Mesothelial cell of epicardium (in vitro differentiated cells): ENCODE measurements at places on chromosomes 1 and 21.

- DNase-seq, result no peak
Measured at GRCh38 chr1:13826591-13826990, 126.6 kb downstream of the PRDM2 start.

DNA sequence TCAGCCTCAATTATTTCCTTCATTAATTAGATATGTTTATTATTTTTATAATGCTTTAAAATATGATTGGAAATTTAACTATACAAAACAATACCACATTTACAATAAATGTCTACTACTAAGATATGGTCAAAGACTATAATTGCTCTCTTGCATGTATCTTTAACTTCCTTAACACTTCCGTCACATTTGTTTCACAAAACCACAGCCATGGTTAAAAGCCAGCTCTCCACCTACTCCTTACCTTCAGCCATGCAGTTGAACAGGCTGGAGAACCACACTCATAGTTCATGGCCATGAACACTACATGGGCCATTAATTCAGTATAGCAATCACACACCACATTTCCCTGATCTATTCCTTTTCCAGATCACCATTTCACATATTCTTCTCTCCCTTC is 72.2 kb downstream of the NME7 start:
- DNase-seq, result no peak

- DNase-seq, result no peak
Measured at GRCh38 chr1:145999321-146000024, 3.1 kb upstream of the TXNIP start.

DNA sequence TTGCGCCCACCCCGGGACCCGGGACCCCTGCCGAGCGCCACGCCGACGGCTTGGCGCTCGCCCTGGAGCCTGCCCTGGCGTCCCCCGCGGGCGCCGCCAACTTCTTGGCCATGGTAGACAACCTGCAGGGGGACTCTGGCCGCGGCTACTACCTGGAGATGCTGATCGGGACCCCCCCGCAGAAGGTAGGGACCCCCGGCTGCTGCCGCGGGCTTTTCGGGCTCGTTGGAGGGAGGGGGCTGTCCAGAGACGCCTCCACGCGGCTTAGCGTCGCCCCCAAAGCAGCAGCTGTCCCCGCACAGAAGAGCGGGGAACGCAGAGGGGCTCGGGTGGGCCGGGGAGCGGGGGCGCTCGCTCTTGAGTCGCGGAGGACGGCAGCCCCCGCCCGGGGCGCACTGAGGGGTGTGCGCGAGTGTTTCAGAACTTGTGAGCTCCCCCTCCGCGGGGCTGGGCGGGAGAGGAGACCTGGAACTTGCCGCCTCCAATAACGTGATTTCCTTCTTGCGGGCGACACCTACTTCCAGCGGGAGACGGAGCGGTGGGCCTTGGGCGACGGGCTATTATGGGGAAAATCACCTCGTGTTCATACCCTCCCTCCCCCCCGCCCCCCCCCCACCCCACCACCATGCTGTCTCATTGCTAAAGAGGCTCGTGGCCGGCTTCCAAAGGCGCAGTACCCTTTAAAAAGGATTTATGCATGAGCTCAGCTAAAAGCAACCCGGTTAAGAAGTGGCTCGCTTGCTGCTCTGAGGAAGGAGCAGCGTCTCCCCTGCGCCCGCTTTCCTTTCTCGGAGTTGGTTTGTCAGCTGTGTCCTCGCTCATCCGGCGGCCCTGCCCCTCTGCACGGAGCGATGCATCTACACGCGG is 664 bp downstream of the BACE2 start:
- peak; percentile 62 for DNase-seq

GRCh38 chr1:36349241-36349671 is 25.8 kb upstream of the EVA1B start:
- DNase-seq, result no peak

DNA sequence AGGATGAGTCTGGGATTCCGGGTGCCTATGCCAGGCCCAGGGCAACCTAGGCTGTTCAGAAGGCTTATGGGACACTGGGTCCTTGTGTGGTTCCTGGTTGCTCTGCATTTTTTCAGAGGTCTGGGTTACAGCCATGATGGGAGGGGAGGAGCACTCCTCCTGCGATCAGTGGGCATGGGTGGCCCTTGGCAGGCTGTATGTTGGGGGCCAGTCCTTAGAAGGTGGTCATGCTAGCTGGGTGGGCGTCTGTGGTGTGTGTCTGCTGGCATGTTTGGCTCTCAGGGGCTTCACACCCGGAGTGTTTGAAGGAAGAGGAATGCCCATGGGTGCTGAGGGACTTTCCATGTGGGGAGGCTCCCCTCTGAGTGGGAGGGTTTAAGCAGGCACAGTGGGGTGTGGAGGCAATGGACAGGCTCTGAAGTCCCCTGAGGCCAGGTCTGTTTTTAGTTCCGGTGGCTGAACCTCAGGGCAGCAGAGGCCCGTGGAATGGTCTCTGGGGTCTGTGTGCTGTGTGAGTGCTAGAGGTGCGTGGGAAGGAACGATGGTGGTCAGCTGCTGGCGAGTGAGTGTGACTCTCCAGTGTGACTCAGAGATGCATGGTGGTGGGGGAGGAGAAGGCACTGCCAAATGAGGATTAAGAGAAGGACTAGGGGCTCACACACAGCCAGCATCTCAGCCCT is 25.3 kb downstream of the CACNA1E start:
- no peak for DNase-seq

DNA sequence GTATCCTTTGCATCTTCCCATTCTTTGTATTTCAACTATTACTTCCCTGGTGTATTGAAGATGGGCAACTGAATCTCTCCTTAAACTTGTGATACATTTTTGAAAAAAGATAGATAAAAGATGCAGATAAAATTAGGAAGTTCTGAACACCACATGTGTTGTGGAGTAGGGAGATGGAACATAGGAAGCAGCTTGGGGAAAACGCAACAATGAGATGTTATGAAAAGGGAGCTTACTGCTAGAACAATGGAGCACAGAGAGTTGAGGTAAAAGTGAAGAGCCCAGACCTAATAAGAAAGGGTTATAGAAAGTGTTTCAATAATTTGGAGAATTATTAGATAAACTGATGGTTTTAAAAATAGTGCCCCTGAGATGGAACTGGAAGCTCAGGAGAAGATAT is 20.9 kb downstream of the GNAI3 start:
- DNase-seq, result no peak

DNA sequence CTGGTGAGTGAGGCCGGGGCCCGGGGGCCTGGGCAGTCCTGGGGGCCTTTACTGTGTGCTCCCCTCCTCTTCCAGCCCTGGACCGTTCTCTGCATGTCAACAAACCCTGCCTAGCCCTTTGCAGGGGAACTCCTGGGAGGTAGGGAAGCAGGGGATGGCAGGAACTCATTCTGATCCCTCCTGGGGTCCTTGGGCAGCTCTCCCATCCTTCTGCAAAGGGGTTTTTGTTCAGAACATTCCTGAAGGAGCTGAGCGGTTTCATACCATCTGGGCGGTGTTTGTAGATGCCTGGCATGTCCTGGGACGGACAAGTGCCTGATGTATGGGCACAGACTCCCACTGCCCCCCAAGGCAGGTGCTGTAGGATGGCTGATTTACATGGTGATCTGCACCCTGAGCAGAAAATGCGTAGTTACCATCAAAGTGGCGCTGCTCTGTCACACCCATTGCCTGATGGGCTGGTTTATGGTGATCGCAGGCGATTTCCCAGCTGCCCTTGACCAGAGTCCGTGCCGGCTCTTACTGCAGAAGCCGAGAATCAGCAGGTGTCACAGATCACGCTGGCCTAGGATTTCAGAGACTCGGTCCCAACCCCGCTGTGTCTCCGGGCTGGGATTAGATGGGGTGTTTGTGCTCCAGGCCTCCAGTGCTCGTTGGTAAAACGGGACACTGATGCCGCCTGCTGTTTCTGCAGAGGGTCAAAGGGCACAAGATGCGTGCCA is 71.6 kb upstream of the TRAPPC10 start:
- DNase-seq, result no peak

- no peak for DNase-seq
Measured at GRCh38 chr1:169487133-169487532, 1.4 kb upstream of the SLC19A2 start.

- DNase-seq, result no peak
Measured at GRCh38 chr21:33661146-33661545, 18.8 kb downstream of the ITSN1 start.

DNA sequence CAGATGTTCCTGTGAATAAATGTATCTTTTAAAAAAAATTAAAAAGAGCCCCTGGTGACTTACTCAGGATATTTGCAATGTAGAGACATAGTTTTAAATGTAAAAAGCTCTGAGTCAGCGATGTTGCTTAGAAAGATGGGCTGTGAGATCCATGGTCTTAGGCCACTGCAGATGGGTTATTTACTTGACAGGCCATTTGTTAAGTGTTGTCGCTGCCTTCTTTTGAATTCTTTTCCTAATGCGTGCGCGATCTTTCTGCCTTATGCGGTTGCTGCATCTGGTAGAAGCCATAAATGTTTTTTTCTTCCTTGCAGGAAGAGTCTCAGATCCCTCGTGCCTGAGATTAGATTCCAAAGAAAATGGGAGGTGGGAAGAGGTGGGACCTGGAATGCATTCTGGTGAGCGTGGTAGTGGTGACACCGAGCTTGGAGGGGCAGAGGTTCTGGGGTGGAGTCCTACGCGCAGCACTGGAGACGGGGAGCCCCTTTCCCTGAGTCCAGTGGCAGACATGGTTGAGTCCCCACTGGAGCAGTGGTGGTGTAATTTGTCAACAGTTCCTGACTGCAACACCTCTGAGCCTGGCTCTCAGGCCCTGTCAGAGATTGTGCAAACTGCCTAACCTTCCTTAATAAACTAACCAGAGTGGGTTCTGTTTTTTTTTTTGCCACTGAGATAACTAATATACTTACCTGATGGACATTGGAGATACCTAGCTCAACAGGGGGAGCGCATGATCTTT is 197.2 kb downstream of the HHAT start:
- DNase-seq, result no peak

GRCh38 chr1:99557546-99558202 is 88.2 kb upstream of the PALMD start:
- no peak for DNase-seq

DNA sequence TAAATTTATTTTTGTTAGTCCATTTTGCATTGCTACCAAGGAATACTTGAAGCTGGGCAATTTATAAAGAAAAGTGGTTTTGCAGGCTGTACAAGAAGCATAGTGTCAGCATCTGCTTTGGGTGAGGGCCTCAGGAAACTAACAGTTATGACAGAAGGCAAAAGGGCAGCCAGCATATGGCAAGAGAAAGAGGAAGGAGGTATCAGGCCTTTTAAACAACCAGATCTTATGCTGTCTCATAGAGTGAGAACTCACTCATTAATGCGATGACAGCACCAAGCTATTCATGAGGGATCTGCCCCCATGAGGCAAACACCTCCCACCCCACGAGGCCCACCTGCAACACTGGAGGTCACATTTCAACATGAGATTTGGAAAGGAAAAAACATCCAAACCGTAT is 898.4 kb downstream of the KCNT2 start:
- DNase-seq, result no peak
